ENCODE measurements at places on chromosomes 13 and 19.
A peak's percentile ranks its signal among the peaks of the same experiment; 100 is the strongest.

DNA sequence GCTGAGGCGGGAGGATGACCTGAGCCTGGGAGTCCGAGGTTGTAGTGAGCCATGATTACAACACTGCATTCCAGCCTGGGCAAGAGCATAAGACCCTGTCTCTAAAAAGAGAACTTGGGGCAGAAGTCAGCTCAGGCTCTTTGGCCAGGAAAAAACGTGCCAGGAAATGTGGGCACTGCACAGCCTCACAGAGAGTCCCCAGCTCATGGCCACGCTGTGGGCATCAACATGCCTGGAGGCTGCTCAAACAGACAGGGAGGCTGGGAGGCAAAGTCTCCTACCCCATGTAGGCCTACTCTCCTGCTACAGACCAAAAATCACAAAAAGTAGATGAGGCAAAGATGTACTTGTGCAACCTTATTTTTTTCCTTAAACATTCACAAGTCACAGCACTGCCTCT, 49.4 kb downstream of the PEPD start:
- DNase-seq: no peak

DNA sequence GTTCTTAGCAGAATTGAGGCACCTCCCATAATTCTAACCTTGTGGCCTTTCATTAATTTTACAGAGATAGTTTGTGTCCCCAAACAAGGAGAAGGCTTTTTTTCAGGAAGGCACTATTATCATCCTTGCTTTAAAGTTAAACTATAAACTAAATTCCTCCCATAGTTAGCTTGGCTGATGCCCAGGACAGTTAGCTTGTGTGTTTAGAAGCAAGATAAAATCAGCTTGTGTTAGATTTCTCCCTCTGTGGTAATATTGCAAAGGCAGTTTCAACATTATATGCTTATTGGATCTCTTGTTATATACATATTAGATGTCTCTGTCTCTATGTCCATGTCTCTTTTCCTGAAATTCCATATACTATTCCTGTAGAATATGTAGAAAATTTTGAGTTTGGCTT, 342.7 kb downstream of the TBC1D4 start:
- no peak for DNase-seq

GRCh38 chr13:25738342-25739196, 313.2 kb downstream of the SHISA2 start:
- peak; percentile 84 for DNase-seq

- DNase-seq: no peak
Measured at GRCh38 chr19:29927944-29928625, 14.0 kb upstream of the URI1 start.

GRCh38 chr19:37303591-37304171, 67.2 kb upstream of the ZNF527 start:
- DNase-seq: no peak

DNA sequence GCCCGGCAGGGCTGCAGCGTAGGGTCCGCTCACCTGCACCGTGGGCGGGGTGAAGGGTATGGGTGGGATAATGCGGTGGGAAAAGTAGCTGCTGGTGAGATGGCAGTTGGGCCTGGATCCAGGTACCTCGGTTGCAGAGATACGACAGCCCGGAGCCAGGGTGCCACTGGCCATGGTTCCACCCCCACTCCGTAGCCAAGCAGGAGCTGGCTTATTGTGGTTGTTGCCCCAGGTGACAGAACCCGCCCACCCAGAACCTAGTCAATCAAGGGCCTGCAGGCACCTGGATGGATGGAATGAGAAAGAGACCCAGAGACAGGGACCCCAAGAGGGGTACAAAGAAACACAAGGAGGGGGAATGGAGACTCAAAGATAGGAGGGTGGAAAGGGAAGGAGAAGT, 3.5 kb upstream of the LHB start:
- no peak for DNase-seq

DNA sequence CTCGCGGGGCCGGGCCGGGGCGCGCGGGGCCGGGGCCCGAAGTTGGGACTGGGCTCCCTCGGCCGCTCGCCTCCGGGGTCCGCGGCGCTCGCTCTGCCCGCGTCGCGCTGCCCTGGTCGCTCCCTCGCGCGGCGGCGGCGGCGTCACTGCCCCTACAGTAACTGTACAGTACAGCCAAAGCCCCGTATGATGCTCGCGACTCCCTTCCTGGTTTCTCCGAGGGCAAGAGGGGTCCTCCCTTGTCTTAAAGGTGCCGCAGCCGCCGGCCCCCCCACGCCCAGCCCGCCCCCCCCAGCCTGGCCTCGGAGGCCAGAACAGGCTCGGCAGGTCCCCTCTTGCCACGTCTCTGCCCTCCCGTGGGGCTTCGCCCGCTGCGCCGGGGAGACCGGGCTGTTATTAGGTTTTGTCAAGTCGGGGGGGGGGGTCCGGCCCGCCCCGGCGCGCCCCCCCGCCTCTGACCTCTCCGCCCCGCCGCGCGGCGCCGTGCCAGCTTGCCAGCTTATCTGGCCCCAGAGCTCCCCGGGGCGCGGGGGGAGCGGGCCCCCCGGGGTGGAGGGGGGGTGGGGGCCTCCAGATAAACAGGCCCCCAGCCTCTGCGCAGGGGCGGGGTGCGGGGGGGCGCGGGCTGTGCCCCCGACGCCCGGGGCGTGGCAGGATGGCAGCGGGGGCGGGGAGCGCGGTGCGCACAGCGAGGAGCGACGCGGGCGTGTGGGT, at the start of gene ZBTB7A:
Gene ZBTB7A, minus strand, starts transcription at position 218 of the 714 bp plus-strand sequence. CDS start 11,667 bp downstream, outside the sequence.
- peak; percentile 72 for DNase-seq

DNA sequence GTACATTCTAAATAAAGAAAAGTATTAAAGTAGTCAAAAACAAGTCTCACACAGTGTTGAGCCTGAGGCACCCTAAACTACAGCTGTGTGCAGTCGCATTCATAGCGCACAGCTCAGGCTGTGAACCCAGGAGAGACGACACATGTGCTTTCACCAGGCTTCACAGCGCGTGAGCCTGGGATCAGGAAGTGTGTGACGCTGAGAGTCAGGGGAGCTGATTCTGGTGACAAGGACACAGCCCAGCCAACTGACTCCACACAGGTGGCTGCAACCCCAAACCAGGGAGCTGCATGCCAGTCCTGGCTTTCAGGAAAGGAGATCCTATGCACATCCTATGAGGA, 41.6 kb downstream of the COL4A1 start:
- DNase-seq: no peak

DNA sequence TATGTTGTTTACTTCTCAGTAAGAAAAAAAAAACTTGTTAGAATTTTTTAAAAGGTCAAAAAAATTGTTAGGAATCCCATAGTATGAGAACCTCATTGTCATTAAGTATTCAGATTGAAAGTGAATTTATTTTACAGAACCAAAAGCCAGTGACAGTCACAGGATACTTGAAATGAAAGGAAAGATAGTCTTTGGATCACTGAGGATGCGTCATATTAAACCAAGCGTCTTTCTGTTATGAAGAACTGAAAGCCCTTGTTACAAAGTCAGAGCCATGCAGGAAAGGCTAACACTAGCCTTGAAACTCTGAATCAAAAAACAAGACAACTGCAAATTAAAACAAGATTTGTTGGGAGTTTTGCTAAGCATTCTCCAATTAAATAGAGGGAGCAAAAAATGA, 1348.0 kb upstream of the SLC10A2 start:
- no peak for DNase-seq

- no peak for DNase-seq
Measured at GRCh38 chr13:94978516-94978915, 266.2 kb upstream of the SOX21 start.

DNA sequence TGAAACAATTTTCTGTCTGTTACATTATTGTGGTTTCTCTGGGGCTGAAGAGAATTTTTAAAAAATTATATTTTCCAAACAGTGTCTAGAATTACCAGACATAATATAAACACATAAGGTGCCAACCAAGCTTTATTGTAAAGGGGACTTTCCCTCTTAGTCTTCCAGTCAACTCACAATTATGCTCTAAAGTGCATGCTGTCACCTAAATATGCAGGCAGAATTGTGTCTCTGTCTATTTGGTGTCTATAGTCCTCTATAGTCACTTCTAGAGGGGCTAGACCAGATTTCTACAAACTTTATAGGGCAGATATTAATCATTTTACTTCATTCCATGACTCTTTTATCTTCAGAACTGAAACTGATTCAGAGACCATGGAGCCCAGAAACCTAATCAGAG, 12.8 kb downstream of the ZNF254 start:
- DNase-seq: no peak

DNA sequence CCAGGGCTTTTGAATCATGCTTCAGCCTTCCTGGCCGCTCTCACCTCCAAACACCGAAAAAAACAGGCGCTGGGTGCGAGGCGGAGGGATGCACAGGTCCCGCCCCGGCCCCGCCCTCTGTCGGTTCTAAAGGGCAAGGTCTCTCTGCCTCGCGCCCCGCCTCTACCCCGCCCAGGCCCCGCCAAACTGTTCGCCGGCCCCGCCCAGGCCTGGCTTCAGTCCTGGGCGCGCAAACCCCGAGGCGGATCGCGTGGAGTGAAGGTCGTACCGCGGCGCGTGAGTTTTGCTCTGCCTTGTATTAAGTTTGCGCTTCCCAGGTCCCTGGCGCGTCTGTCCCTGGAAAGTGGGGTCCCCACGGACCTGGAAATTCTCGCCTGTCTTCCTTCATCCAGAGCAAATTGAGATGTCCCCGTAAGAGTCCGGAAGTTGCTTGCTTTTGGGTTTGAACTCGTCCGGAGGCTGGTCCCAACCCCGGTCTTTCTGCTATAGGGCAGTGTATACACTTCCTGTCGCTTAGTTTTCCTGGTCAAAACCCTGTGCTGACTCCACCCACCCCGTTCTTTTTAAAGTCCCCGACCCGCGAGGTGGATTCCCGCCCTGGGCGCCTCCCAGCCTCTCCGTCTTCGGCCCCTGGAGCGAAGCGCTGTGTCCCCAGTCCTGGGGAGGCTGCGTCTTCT, 8.4 kb downstream of the ZNF808 start:
- no peak for DNase-seq

DNA sequence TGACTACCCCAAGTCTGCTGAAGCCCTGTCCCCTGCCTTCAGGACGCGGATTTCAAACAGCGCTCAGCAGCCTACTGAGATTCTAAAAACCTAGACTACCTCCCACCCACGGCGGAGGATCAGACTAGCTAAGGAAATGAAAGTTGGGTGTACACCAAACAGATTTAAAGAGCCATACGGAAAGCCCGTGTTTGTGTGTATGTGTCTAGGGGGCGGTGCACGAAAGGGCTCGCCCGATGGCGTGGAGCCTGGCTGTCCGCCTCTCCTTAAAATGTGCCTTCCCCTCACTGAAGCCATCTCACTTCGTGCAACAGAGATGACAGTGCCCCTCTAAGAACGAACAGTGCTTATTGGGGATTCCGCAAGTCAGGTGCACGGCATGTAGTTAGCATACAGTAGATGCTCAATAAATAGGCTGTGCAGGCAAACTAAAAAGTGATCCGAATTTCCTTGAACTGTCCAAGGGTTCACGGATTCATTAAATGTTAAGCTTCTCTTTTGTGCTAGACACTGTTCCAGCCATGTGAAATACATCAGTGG, 639 bp downstream of the LENG1 start:
- DNase-seq: no peak

GRCh38 chr13:113116871-113117271, 5.7 kb upstream of the F10 start:
- DNase-seq: no peak

GRCh38 chr13:27556109-27556508, 64.2 kb downstream of the LNX2 start:
- no peak for DNase-seq

DNA sequence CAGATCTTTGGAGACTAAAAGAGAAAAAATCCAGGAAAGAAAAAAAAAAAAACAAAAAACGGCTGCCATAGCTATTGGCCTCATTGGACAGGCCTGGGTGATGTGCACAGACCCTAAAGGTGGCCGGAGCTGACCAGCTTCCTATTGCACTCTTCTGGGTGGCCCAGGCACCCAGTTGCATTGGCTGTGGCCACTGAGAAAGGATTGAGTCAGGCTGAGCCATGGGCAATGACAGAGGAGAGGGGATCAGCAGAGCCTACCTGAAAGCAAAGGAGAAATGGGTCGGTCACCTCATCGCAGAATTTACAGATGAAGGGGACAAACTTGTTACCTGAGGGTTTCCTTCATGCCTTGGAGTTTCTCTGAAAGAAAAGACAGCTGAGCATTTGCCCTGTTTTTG, 17.3 kb downstream of the HMGB1 start:
- no peak for DNase-seq

- DNase-seq: no peak
Measured at GRCh38 chr13:84430015-84430414, 547.7 kb upstream of the SLITRK1 start.

GRCh38 chr19:18366021-18366435, 19.9 kb upstream of the GDF15 start:
- DNase-seq: no peak

GRCh38 chr13:97468331-97468730, 34.4 kb downstream of the RAP2A start:
- DNase-seq: no peak

GRCh38 chr19:44746946-44747738, 1.4 kb upstream of the BCL3 start:
- peak; percentile 46 for DNase-seq

DNA sequence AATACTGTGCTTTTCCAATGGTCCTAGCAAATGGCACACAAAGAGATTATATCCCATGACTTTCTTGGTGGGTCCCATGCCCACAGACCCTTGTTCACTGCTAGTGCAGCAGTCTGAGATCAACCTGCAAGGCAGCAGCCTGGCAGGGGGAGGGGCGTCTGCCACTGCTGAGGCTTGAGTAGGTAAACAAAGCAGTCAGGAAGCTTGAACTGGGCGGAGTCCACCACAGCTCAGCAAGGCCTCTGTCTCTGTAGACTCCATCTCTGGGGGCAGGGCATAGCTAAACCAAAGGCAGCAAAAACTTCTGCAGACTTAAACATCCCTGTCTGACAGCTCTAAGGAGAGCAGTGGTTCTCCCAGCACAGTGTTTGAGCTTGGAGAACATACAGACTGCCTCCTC, 82.9 kb downstream of the ZNF737 start:
- no peak for DNase-seq

GRCh38 chr13:73449252-73449651, 390.4 kb downstream of the KLF5 start:
- DNase-seq: no peak

DNA sequence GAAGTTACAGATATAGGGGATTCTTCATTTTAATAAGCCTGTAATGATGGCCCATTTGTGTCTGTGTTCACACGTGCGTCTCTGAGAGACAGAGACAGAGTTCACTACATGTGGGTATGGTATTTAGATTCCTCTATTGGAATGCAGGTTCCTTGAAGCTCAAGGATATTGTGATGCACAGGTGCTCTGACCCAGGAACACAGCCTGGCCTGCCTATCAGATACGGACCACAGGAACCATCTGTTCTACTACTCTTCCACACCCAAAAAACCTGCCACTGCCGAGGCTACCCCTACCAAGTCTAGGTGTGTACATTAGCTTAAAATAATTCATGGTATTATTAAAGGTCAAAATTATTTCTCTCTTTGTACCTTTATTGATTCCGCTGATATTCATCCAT, 289.2 kb downstream of the ATP8A2 start:
- no peak for DNase-seq
